Fibroblast of skin of right biceps (primary cell): ENCODE measurements at places on chromosomes 11 and 22.

- DNase-seq = no peak
Measured at GRCh38 chr11:1667906-1668305, 29.1 kb upstream of the KRTAP5-6 start.

GRCh38 chr11:99505831-99506230 lies 485.1 kb downstream of the CNTN5 start:
- DNase-seq = no peak

DNA sequence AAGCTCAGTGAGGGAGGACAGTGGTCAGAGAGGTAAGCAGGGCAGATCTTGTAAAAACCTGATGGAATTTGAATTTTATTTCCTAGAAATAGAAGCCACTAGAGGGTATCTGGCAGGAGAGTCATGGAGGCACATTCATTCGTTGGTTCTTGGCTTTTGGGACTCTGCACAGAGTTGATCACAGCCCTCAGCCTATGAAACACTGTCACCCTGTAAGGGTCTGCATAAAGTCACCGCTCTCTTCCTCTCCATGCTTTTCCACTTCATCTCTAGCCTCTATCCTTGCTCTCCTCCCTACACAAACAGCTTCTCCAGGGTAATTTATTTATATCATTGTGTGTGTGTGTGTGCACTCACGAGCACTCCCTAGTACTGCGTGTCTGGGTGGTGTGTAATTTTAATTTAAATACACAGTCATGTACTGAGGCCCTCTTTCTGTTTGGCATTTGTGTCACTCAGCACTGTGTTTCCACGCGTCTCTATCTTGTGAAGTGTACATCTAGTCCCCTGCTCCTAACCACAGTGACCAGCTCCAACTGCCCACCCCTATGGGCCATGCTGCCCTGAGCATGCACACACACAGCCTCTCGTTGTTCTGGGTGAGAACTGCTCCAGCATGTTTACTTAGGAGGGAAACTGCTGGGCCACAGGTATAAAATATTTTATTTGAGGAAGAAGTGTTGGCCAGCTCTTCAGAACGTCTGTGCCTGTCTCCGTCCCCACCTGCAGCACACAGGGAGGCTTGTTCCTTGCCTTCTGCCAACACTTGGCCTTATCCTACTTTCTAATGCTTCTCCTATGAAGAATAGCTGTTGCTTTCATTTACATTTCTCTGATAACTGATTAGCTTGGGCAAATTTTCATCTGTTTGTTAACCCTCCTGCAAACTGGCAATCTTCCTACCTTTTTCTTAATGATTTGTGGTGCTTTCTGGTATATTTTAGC lies 4.5 kb downstream of the KCNQ1OT1 start:
- no peak for DNase-seq

DNA sequence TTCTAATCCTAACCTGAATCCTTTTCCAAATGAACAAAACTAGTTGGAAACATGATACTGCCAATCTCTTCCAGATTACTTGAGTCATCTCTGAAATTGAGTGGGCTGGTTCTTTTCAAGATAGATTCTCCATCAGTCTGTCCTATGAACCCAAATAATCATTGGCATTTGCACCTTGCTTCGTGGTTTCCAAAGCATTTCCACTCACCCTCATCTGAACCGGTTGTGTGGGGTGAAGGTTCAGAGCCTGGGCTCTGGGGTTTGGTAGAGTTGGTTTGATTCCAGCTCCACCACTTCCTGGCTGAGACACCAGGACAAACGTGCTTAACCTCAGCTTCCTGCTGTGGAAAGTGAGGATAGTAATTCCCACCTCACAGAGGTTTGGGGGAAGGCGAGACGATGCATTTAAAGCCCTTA lies 206.4 kb upstream of the E2F8 start:
- peak; percentile 72 for DNase-seq

- DNase-seq = no peak
Measured at GRCh38 chr11:11038782-11039181, 180.9 kb upstream of the ZBED5 start.

GRCh38 chr11:3958281-3958680 lies 102.8 kb downstream of the STIM1 start:
- DNase-seq = no peak

GRCh38 chr11:131665344-131665968 lies 295.0 kb downstream of the NTM start:
- DNase-seq = no peak

DNA sequence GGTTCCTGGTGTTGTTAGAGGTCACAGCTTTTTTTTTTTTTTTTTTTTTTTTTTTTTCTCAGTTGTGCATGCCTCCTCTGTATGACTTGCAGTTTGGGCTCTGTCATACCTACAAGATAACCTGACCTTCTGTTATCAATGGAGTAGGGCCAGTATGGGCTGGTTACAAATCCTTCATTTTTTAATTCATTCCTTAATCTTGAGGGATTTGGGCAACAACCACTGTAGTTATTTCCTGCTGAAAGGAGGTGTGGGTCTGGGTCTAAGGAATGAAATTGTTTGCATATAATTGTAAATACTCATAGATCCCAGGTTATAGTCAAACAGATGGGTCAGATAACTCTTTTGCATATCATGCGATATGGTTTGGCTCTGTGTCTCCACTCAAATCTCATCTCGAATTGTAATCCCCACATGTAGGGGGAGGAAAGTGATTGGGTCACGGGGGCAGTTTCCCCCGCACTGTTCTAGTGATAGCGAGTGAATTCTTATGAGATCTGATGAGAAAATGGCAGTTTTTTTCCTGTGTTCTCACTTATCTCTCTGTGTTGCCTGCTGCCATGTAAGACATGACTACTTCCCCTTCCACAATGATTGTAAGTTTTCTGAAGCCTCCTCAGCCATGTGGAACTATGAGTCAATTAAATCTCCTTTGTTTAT lies 14.1 kb upstream of the GLYAT start:
- no peak for DNase-seq

- no peak for DNase-seq
Measured at GRCh38 chr22:28658448-28658847, 21.2 kb downstream of the TTC28 start.

GRCh38 chr11:96149743-96150555 lies 193.0 kb downstream of the MAML2 start:
- DNase-seq = peak; percentile 89

DNA sequence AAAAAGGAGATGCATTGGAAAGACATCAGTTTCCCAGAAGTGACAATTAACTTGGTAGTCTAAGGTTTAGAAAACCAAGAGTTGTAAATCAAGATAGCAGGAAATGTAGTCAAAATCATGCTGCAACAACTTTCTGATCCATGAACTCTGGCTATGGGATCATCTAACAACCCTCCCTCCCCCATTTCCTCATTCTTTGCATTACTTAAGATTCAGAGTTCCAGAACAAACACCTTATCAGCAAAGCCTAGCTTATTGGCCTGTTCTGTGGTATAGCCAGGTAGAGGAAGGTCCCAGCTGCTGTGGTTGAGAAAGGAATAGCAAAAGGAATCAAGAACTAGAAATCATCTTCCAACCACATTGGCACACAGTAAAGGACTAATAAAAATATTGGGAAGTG lies 651.1 kb downstream of the METTL15 start:
- peak; percentile 73 for DNase-seq

DNA sequence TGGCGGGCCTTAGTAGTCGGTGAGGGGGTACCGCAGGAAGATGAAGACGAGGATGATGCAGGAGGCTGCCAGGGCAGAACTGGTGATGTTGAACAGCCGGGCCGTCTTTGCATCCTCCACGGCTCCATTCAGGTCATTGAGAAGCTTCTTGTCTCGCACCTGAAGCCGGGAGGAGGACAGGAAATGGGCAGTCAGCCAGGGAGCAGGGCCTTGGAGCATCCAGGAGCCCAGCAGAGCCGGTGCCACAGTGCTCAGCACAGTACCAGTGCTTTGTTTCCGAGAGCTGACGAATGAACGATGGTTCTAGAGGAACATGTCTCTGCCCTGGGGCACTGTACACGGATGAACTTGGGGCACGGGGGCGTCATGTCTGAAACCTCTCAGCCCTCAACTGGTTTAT lies 15.1 kb downstream of the IFITM10 start:
- DNase-seq = no peak

DNA sequence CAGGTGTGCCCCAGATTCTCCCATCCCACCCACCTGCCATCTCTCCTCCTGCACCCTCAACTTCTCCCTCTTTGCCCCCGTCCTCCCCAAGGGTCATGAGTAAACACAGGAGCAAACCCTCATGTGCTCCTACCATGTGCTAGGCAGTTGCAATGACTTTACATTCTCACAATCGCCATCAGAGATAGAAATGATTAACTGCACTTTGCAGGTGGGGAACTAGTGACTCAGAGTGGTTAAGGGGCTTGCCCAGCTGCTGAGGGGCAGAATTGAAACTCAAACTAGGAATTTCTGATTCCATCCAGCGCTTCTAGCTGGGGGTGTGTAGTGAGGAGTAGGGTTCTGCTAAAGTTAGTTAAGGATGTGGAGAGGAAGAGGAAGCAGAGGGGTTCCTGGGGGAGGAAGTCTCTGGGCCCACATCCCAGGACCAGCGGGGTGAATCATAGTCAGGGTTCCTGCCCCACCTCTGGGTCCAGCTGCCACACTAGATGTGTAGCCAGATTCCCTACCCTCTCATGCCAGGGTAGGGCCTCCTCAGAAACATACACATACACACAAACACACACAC lies 16.0 kb upstream of the PRG2 start:
- no peak for DNase-seq
